NCI-H345 (cell line): ENCODE measurements at places on chromosomes 5 and 9.

DNA sequence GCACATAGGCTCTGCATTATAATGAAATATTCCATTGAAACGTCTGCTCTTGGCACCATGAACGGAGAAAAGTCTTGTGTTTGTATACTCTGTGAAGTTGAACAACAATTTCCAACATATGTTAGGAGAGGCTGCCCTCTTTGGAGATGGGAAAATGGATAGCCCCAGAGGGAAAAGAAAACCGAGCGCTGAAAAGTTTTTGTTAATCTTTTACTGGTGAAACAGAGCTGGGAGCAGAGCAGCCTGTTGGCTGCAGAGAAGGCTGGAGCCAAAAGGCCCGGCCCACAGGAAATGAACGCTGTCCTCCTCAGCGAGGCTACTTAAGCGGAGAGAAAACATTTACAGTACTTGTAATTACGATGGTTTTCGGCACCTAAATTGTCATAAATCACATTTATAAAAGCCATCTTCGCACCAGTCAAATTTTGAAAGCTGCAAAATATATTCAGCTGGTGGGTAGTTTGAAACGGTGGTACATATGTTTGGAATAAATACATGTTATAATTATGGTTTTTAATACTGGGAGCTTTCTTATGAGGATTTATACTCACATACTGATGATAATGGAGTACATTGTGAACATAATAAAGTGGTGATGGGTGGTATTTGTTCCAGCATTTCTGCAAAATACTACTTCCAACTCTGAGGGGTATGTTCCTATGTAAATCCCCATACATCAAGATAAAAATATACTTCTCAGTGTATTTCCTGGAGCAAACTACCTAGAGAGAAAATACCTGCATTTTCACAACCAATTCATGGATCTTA, 129.6 kb upstream of the CNTLN start:
- DNase-seq, result no peak

DNA sequence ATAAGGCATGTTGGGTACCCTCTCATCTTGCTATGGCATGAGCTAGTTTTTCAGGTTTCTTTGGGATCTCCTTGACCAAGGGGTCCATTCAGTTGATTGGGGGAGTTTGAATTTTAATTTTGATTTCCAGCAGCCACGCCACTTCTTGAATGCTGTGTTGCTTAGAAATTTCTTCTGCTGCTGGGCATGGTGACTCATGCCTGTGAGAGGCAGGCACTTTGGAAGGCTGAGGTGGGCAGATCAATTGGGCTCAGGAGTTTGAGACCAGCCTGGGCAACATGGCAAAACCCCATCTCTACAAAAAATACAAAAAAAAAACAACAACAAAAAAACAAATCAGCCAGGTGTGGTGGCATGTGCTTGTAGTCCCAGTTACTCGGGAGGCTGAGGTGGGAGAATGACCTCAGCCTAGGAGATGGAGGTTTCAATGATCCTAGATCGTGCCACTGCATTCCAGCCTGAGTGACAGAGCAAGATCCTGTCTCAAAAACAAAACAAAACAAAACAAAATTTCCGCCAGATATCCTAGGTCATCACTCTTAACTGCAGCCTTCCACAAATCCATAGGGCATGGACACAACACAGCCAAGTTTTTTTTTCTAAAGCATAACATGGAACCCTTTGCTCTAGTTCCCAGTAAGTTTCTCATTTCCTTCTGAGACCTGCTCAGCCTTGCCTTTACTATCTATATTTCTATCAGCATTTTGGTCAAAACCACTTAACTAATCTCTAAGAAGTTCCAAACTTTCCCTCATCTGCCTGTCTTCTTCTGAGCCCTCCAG, 17.7 kb downstream of the TMC1 start:
- no peak for DNase-seq

DNA sequence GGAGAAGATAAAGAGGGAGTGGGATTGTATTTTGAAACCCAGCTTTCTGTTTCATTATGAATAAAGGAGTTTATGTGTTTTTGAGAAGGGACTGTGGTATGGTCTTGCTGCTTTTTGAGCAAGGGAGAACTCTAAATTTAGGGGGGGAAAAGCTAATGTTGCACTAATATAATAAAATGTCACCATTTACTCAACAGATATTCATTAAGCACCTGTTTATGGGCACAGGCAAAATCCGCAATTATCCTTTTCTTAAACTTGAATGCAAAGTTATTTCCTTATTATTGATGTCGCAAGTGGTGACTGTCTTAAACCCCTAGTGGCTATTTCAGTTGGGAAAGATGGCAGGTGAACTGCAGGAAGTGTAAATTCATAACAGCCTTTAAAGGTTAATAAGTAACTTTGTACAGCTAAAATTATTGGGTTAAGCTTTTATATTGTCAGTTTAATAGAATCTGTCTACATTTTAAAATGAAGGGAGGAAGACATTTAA, 1.5 kb downstream of the CDC42SE2 start:
- DNase-seq, result no peak

GRCh38 chr5:56148453-56148971, 84.6 kb downstream of the ANKRD55 start:
- no peak for DNase-seq

DNA sequence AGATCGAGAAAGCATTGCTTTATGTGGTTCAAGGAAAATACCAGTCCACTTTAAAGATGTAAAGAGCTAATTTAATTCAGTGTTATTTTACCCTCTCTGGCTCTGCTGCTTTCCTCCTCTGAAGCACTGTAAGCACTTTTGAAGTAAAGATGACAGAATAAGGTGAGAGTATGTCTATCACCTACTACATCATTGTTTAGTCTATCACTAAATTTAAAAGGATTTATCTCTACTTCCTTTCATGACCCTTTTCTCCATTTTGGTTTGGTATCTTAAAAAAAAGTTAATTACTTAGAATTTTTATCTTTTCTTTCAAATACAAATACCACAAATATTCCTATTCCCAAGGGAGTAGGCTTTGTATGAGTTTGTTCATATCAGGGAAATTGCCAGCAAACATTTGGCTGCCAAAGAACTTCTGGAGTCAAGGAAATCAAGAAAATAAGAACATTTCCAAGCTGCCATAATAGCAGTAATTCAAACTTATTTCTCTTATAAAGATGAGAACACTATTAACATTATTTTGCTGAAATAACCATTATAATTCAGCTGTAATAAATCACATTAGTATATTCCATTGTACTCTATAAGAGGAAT, 77.8 kb downstream of the SLC38A9 start:
- no peak for DNase-seq

- no peak for DNase-seq
Observed at GRCh38 chr9:14560194-14560593, 133.0 kb downstream of the ZDHHC21 start.

DNA sequence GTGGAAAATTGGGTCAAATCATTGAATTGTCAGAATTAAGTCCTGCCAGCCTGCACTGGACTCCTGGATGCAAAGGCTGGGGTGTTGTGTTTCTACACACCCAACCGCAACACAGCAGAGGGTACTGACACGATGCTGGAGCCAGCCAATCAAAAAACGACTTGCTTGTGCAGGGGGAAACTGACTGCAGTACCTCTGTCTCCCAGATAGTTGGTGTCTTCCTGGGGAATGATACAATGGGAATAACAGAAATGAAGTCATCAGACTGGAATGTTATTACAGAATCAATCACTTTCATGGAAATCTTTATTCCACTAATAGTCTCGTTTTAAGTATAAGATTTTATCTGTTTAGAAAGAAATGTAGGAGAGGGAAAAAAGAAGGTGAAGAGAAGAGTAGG, 330.3 kb downstream of the MLLT3 start:
- no peak for DNase-seq

GRCh38 chr5:96817506-96817905, 9.8 kb upstream of the ERAP1 start:
- DNase-seq, result no peak

DNA sequence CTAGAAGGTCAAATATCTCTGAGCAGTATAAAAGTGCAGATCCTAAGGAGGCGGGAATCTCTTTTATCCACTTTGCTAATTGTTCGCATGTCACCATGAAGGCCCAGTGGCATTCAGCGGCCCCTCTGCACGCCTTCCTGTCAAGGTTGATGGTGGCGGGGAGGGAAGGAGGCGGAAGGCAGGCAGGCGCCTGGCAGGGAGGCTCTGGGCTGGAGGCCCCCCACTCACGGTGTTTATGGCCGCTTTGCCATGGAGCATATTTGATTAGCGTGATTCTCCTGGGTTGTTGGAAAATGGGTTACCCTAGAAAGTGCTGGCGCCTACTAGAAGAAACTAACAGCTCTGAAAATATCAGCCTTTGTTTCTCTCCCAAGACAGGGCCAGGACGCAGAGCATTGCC, 209.6 kb downstream of the FSTL4 start:
- DNase-seq, result no peak

GRCh38 chr5:98096155-98096554, 677.3 kb upstream of the RGMB start:
- no peak for DNase-seq

GRCh38 chr9:135091545-135091944, 4.1 kb downstream of the OLFM1 start:
- DNase-seq, result no peak

GRCh38 chr5:63953217-63953616, 9.0 kb downstream of the HTR1A start:
- DNase-seq, result no peak

DNA sequence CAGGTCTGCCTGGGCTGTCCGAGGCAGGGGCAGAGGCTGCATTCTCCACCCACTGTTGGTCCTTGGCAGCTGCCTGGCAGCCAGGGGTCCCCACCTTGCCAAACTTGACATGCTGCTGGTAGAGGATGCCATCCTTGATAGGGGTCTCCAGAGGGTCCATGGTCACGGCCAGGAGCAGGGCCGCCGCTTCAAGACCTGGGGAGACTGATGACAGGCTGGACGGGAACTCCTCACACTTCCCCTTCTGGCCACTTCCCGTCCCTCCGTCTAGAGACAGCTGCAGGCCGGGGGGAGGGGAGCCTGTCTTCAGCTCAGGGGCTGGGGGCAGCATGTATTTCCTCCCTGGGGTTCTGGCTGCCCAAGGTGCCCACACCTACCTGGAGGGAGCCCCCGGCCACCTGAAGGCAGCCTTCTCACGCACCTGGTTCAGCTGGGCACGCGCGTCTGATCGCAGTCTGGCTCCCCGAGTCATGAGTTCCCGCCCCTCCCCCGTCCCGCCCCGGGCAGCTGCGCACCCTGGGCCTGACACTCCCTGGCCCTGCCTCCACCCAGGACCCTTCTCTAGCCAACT, at the start of gene DOK3:
DOK3 (minus strand) TSS at position 446 of the 571 bp plus-strand sequence; CDS start at position 160, 286 bp downstream.
- DNase-seq, result no peak

GRCh38 chr5:154723740-154724505, 31.3 kb upstream of the LARP1 start:
- no peak for DNase-seq

DNA sequence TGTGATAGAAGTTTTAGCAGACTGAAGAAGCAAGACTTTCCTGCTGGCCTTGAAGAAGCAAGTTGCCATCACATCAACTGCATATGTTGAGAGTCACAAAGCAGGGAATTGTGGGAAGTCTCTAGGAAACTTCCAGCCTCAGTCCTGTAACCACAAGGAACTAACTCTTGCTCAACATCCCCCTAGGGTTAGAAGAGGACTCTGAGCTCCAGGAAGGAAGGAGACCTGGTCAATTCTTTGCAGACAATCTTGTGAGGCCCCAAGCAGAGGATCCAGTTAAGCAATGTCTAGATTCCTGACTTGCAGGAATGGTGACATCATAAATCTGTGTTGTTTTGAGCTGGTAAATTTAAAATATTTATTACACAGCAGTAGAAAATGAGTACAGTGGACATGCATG, 18.6 kb upstream of the ZNF366 start:
- no peak for DNase-seq

GRCh38 chr9:79551994-79552393, 19.8 kb upstream of the TLE4 start:
- no peak for DNase-seq

GRCh38 chr5:5492087-5492933, 69.8 kb downstream of the ICE1 start:
- peak; percentile 73 for DNase-seq

- no peak for DNase-seq
Observed at GRCh38 chr5:118405650-118406061, 582.7 kb downstream of the DTWD2 start.

DNA sequence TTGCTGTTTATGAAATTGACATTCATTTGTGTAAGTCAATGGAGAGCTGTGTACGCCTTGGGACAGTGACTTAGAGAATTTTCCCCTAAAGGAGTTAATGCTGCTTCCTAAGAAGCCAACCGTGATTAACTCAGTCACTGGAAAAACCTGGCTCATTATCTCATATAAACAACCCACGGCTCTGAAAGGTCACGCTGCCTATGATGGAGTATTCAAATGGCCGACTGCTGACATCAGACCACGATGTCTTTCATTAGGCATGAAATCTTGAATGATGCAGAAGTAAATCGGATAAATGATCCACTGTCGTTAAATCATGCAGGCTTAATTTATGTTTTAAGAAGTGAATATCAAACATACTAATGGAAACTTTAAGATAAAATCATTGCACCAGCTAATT, 603.7 kb downstream of the RAB3C start:
- DNase-seq, result no peak

- DNase-seq, result no peak
Observed at GRCh38 chr5:22887566-22887965, 34.4 kb upstream of the CDH12 start.

GRCh38 chr5:151950706-151951105, 26.1 kb upstream of the GLRA1 start:
- DNase-seq, result no peak

GRCh38 chr9:97985058-97985861, 2.1 kb downstream of the ANP32B start:
- peak; percentile 45 for DNase-seq

GRCh38 chr9:101437806-101438232, 2.2 kb upstream of the ALDOB start:
- no peak for DNase-seq

DNA sequence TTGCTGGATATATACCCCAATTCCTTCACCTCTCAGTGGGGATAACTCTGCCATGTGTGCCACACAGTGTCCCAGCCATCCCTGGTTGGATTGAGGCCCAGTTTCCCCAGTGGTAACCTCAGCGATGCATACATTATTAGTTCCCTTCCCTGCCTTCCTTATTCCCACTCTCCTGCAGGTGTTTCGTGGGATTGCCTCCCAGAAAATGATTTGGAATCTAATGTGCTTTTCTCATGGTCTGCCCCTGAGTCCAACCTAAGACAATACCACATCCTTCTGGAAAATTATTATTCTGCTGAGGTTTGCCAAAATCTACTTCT, 8.4 kb upstream of the SPINK4 start:
- no peak for DNase-seq

GRCh38 chr5:117461966-117462365, 887.3 kb upstream of the SEMA6A start:
- no peak for DNase-seq

- DNase-seq, result no peak
Observed at GRCh38 chr5:65800775-65801174, 78.8 kb downstream of the NLN start.

DNA sequence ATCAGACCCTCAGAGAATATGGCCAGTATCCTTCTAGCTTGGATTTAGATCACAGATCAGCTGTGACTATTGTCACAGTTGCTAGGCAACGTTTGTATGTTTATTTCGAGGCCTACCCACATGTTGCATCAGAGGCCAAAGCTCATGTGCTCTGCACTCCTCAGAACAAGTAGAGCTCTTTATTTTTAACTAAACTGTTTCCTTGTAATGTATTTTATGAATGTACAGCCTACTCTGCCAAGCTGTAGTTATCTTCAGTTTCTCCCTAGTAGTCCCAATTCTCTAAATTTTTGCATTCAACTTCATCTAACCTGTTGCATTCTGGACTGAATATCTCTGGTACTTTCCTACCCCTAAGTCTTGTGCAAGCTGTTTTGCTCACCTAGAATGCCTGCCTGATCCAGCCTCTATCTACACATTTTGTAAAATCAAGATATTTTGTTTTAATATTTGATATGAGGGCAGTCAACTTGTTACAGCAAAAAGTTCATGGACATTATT, 52.8 kb downstream of the CAST start:
- DNase-seq, result peak; percentile 15
